ENCODE measurements at places on chromosomes 6 and 20. TPM values are rescaled to one million over a fixed set of nuclear protein-coding genes. Genes with fewer than 3 reads are reported as not detected.

The GDAP1L1 gene
- total RNA-seq, result not detected

- no peak for DNase-seq
These were observed 116.0 kb downstream of the PLCB1 start for GRCh38 chr20:8248051-8248450.

DNA sequence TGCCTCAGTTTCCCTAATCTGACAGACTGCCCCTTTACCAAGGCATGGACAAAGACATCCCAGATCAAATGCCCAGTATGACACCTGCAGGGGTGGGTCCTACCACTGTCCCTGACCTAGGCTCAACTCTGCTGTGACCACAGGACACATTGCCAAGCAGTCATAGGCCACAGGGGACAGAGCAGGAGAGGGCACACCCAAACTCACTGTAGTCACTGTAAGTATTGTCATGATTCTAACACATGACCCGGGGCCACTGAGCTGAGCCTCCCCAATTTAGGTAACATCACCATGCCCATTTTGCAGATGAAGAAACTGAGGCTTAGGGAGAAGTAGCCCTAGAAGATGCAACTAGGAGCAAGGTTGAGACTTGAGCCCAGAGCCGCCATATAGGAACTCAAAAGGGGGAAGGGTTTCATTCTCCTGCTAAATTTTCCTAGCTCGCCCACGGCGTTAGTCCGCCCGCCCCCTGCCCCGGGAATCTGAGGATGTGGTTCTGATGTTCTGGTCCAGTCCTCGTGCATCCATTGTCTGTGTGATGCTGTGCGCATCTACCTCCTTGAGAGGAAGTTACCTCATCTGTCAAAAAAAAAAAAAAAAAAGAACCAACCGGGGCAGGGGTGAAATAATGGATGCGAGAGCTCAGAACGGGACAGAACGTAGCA lies 44.8 kb downstream of the PMEPA1 start:
- no peak for DNase-seq

- no peak for DNase-seq
These were observed 14.6 kb upstream of the CST3 start for GRCh38 chr20:23652371-23652770.

DNA sequence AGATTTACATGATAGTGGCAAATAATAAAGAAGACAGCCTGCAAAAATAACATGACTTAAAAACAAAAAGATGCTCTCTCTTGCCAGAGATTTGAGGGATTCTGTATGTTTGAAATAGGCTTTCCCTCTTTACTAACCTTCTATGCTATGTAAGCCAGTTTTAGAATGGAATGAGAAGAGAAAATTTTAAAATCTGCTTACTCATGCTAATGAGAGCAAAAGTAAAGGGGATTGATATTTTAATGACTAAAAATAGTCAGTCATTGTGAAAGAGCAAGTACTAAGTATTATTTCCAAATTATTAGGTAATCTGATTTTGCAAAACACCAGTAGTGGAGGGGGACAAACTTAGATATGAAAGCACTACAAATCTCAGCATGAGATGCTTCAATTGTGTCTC lies 563.3 kb upstream of the ADGRB3 start:
- DNase-seq, result no peak

DNA sequence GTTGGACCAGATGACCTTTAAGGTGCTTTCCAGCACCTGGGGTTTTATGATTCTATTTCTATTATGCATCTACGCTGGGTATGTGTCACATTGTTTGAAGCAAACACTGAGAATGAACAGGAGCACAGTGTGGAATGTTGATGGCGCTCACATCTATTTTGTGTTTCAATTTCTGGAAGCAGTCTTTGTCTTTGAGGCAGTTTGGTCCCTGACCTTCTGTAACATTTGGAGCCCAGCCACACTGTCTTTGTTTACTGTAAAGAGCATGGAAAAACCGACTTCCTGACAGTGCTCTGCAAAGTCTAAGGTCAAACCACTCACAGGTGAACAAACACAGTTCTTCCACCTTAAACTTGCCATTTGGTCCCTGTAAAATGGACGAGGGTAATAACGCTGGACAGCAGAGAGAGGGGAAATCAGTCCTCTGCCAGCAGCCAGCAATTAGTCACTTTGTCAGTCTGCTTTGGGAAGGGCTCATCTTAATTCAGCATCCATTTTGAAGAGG lies 155.5 kb downstream of the PRL start:
- DNase-seq, result peak; percentile 90

DNA sequence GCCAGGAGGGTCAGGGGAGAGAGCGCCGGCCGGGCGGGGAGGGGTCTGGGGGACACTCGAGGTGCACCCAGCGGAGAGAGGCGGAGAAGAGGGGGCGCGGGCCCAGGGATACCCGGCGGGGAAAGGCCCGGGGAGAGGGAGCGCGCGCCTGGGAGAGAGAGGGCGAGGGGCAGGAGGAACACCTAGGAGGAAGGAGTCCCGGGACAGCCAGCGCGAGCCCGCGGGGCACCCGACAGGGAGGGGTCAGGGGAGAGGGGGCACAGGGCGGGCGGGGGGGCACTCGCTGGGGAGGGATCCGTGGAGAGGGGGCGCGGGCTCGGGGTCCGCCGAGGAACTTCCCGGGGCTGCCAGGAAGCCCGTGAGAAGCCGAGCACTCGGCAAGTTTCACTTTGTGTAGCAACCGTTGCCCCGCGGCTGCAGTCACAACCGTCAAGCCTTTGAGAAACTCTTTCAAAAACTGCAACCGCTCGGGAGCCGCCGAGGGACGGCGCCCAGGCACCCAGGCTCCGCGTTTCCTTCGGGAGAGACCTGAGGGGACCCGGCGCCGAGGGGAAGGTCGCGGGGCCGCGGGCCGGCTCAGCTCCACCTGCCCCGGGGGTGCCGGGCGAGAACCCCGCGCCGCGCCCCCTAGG lies 471 bp downstream of the EZR start:
- DNase-seq, result peak; percentile 38

DNA sequence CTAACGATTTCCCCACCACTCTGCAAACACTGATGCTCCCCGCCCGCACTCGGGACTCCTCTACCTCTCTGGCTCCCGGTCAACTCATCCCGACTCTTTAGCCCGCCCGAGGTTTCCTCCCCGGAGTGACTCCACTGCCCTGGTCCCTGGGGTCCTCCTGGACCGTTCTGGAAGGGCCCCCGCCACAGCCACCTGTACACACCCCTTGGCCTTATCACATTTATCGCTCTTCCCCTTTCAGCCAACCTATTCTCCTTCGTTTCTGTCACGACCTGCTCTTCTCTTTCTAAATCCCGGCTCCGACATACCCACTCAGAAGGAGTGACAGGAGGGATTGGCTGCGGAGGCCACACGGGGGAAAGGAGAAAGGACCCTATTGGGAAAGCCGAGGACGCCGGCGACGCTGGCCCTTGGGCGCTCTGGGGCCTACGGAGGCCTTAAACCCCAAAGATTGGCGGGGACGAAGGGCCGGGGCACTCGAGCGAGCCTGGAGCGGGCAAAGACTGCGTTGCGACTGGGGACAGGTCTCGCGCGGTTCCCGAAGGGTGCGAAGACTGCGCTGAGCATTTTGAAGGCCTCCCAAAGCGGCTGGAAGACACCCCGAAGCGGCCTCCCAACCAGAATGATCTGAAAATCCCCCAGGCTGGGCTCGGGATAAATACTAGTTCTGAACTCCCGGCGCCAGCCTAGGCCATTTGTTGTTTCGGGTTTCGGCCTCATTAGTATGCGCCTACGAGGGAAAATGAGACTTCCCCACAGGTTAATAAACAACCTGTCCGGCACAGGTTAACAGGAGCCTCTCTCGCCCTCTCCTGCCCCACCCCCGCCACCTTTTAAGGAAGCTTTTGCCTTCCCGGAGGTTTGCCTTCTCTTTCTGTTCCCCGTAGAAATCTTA lies 9.2 kb downstream of the SIM1 start:
- no peak for DNase-seq

DNA sequence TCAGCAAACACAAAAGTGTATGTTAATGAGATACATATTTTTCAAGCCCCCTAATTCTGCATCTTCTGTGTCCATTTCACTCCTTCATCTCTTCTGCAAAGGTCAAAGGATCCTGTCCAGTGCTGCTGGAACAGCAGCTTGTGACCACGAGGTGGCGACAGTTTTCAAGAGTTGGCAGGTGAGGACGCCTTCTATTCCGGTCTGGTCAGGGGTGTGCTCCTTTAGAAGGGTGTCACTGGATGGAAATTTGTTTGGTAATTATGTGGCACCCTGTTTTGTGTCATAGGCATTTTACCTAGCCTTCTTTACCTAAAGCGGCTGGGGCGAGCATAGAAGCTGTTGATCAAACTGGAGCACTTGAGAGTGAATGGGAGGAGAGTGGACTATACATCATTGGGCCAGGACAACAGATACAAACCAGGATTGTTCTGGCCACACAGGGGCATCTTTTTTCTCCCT lies 32.9 kb upstream of the ERVFRD-1 start:
- DNase-seq, result peak; percentile 86

- no peak for DNase-seq
These were observed 60.1 kb upstream of the E2F3 start for GRCh38 chr6:20341564-20341963.

DNA sequence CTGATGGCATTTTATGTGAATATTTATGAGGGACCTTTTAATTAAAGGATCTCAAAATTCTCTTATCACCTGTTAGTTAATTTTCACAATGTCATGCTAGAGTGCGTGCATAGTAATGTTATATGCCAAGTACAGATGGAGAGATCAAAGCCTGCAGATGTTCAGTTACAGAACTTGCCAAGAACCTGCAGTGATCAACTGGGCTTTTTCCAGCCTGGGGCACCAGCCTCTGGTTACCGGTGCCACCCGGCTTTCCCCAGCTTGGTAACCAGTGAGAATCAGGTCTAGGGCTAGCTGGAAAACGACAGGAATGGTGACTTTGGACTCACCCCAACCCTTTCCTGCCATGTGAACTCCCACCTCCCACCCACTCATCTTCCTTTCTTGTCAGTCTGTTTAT lies 91.8 kb downstream of the CAP2 start:
- no peak for DNase-seq

DNA sequence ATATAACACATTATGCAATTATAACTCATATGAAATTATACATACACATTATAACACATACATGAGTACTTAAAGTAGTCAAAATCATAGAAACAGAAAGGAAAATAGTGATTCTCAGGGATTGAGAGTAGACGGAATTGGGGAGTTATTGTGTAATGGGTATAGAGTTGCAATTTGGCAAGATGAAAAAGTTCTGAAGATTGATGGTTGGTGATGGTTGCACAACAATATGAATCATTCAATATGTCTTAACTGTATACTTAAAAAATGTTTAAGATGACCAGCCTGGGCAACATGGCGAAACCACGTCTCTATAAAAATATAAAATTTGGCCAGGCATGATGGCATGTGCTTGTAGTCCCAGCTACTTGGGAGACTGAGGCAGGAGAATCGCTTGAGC lies 372.7 kb downstream of the CDKAL1 start:
- DNase-seq, result peak; percentile 83

- DNase-seq, result no peak
These were observed 527 bp downstream of the NFKBIL1 start for GRCh38 chr6:31547727-31548543.

GRCh38 chr6:15936503-15936902 lies 192.4 kb upstream of the MYLIP start:
- no peak for DNase-seq

DNA sequence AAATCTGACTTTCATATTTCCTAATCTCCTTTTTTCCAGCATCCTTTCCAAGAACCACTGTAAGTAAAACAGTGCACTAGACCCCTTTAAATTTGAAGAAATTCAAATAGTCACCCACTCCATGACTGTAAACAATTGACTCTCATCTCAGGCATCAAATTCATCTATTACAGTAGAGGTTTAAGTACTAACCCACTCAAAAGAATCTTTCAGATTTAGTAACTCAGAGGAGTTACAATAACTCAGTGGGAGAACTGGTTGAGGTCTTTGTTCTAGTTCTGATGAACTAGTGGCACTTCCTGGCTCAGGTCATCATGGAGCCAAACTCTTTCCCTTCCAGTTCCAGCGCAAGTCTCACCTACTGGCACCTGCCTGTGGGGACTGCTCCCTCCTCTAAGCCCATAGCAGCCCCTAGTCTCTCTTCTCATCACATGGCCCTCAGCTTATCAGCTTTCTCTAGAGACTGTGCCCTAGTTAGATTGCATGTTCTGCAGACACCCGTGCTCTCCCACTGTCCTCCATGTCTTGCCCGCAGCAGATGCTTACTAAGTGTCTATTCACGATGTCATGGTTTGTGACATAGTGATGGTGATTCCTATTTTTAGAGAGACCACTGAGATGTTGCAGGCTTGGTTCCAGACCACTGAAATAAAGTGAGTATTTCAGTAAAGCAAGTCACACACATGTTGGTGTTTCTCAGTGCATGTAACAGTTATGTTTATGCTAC lies 196.2 kb downstream of the TBC1D7 start:
- DNase-seq, result no peak

All from PC-3 (cell line).